ENCODE measurements at places on chromosomes 12 and 14. TPM values are rescaled to one million over a fixed set of nuclear protein-coding genes. Genes with fewer than 3 reads are reported as not detected.

The POTEG gene
- total RNA-seq: not detected

The CACNA1C gene
- 17.4 TPM for total RNA-seq

The RAN gene
- 369 TPM for total RNA-seq

The TAS2R10 gene
- 0.82 TPM for total RNA-seq

The TAS2R8 gene
- not detected for total RNA-seq

The ARID4A gene
- total RNA-seq: 32.5 TPM

The PAX9 gene
- total RNA-seq: 0.19 TPM

The CLEC2A gene
- total RNA-seq: not detected

The KCNH5 gene
- total RNA-seq: not detected

The ACOT4 gene
- total RNA-seq: 3.1 TPM

The TBX3 gene
- total RNA-seq: 18.0 TPM

The NUP107 gene
- total RNA-seq: 34.4 TPM

The IL26 gene
- total RNA-seq: not detected

The EXOC3L4 gene
- 11.6 TPM for total RNA-seq

The RESF1 gene
- 61.2 TPM for total RNA-seq

The SCNN1A gene
- 452 TPM for total RNA-seq

The CLEC12A gene
- total RNA-seq: 4.8 TPM

The GDF3 gene
- 0.66 TPM for total RNA-seq

The STXBP6 gene
- total RNA-seq: 3.9 TPM

The TRPV4 gene
- 6.0 TPM for total RNA-seq

The GPR162 gene
- total RNA-seq: 5.0 TPM

The ESRRB gene
- 3.9 TPM for total RNA-seq

The SMCO3 gene
- total RNA-seq: 0.76 TPM

The SLC38A4 gene
- 0.66 TPM for total RNA-seq

The ANG gene
- total RNA-seq: 19.4 TPM

The CLEC1A gene
- 6.3 TPM for total RNA-seq

The IL22 gene
- total RNA-seq: not detected

The LRP1-AS gene
- total RNA-seq: not detected

The HNF1A gene
- 6.7 TPM for total RNA-seq

The RTRAF gene
- total RNA-seq: 116 TPM

The OTUB2 gene
- 1.1 TPM for total RNA-seq

The DHH gene
- 1.6 TPM for total RNA-seq

The CPM gene
- total RNA-seq: 144 TPM

The KRT77 gene
- not detected for total RNA-seq

The KLHL33 gene
- 0.72 TPM for total RNA-seq

The BEST3 gene
- 0.57 TPM for total RNA-seq

The SLC6A12 gene
- 130 TPM for total RNA-seq

The C1R gene
- 514 TPM for total RNA-seq

All from kidney (tissue), 22 donors.